AG09319 (cell line): ENCODE measurements at places on chromosomes 3 and 15.

- DNase-seq, result no peak
These were observed 381.6 kb downstream of the FEZF2 start for GRCh38 chr3:61991706-61992105.

DNA sequence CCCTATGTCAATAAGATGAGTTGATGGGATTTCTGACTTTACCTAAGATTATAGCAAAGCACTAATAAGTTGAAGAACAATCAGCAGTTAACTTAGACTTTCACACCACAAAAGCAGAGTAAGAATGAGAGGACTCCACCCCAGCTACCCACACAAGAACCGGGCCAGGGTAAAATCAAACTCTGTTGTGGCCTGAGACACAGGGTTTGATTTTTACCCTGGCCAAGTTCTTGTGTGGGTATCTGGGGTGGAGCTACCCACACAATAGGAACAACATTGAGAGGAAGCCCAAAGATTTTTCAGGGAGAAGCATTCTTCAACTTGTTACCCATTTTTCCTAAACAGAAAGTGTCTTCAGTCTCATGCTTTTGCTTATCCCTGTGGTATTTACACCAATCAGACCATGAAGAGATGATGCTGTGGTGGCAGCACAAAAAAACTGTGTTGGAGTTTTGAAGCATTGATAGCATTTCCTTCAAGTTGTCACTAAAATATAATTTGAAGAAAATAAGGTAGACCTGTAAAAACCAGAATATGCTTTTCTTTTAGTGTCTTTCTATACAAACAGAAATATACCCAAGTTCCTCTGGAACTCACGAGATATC lies 25.6 kb downstream of the CPOX start:
- no peak for DNase-seq

DNA sequence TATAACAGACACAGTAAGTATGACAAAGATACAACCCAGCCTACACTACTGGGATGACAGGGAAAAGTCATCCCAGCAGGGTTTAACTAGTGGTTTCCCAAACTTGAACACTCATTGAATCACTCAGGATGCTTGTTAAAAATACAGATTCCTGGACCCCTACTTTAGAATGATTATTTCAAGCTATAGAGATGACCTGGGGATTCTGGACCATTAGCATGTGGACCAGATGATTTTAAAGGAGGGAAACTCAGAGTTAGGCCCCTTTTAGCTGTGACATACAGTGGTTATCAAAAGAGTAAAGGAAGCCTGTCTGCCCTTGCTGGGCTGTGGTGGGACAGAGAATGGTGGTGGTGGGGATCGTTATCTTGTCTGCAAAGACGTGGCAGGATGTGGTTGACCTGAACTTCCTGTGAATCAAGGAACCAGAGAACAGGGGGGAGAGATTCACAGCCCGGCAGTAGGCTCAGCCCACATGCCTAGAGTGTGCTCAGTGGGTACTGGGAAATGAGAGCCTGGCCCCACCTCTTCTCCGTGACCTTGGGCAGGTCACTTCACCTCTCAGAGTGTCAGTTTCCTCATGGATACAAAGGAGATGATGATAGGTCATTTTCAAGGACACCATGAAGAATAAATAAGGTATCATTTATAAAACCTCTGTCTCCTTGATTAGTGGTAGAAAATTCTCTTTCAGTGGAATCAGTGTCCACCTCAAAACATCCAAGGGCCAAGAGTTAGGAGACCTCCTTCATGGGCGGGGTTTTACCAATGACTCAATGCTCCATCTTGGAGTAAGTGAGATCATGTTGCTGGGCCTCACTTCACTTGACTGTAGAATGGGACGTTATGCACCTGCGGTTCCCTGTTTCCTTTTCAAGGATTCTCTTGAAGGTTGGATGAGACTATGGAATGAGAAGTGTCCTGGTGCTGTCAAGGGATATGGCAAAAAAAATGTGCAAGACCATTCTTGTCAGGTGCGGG lies 306.5 kb downstream of the RPLP1 start:
- DNase-seq, result no peak

GRCh38 chr3:127749787-127750225 lies 72.5 kb downstream of the MGLL start:
- DNase-seq, result no peak

GRCh38 chr3:146560678-146561077 lies 16.3 kb upstream of the PLSCR1 start:
- no peak for DNase-seq
